ENCODE measurements at places on chromosomes 11 and 22. TPM values are rescaled to one million over a fixed set of nuclear protein-coding genes. Genes with fewer than 3 reads are reported as not detected.
A peak's percentile ranks its signal among the peaks of the same experiment; 100 is the strongest.

DNA sequence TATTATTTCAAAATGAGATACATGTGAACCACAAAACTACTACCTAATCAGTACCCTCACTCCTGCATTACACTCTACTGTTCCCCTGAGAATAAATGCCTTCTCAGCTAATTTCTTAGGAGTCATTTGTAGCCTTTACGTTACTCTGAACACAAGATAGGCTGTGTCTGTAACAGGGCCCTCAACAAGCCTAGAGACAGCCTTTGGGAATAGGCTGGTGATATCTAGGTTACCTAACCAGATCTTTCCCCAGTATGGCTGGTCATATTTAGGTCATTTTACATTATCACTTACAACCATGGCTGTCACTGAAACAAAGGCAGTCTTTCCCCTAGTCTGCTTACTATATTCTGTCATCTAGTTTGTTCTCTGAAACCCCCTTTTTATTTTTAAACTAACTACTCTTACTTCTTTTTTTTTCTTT, 14.2 kb downstream of the ATM start:
- no peak for DNase-seq

GRCh38 chr11:123622576-123622975, 31.8 kb downstream of the SCN3B start:
- DNase-seq: no peak

The CCDC73 gene
- total RNA-seq: not detected

The KCNK4 gene
- total RNA-seq: 1.6 TPM

The CHRM4 gene
- 6.1 TPM for total RNA-seq

GRCh38 chr11:130789056-130789640, 127.1 kb downstream of the SNX19 start:
- DNase-seq: no peak

The ADAMTS15 gene
- 2.4 TPM for total RNA-seq

The UBQLNL gene
- total RNA-seq: under 0.01 TPM

DNA sequence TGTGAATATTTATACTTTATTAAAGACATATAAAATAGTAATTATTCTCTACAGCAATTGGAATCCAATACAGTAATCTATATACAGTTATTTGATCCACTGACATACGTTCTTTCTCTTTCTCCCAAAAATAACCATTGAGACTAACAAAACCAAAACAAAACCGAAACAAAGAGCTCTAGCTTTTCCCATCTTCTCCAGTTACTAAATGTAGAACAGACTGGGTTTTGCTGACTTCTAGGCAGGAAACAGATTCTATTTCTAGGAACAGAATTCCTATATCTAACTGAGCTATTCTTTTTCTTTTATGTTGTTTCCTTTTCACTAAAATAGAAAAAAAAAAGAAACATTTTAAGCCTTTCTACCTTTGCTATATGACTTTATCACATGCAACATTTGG, 80.1 kb downstream of the PACS1 start:
- no peak for DNase-seq

GRCh38 chr11:40314327-40314726, 1145.1 kb downstream of the LRRC4C start:
- no peak for DNase-seq

DNA sequence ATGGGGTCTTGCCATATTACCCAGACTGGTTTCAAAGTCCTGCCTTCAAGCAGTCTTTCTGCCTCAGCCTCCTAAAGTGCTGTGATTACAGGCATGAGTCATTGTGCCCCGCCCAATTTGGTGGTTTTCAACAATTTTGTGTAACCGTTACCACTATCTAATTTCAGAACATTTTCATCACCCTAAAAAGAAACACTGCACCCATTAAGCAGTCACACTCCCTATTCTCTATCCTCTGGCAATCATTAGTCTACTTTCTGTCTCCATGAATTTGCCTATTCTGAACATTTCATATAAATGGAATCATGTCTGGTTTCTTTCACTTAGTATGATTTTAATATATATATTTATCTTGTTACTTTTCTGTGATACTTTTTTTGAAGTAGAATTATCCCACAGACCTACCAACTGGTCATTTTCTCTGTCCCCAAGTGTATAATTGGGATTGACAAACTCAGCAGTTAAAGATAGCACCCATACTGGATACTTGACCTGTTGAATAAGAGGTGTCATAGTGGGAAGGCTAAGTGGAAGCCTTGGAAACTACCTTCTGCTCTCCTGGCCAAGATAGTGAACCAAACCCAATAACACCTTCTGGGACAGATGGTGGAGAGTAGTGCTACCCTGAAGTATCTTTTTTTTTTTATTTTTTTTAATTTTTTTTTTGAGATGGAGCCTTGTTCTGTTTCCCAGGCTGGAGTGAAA, 64.8 kb downstream of the STIM1 start:
- DNase-seq: no peak

- no peak for DNase-seq
Observed at GRCh38 chr11:72001834-72002591, 3.3 kb downstream of the IL18BP start.

DNA sequence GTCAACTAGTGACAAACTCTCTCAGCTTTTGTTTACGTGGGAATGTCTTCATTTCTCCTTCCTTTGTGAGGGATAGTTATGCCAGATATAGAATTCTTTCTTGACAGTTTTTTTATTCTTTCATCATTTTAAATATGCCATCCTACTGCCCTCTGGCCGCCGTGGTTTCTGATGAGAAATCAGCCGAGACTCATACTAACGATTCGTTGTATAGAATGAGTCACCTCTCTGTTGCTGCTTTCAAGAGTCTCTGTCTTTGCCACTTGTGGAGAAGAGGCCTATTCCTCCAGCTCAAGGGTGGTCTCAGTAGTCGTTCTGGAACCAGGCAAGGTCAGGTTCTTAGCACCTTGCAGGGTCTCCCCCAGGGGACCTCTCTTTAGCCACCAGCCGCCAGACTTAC, 8.0 kb downstream of the MYO7A start:
- DNase-seq: no peak

GRCh38 chr22:46545086-46545792, 7.8 kb upstream of the CELSR1 start:
- DNase-seq: no peak

The FAM181B gene
- 13.0 TPM for total RNA-seq

- peak; percentile 54 for DNase-seq
Observed at GRCh38 chr11:3021125-3021524, 29.0 kb upstream of the NAP1L4 start.

DNA sequence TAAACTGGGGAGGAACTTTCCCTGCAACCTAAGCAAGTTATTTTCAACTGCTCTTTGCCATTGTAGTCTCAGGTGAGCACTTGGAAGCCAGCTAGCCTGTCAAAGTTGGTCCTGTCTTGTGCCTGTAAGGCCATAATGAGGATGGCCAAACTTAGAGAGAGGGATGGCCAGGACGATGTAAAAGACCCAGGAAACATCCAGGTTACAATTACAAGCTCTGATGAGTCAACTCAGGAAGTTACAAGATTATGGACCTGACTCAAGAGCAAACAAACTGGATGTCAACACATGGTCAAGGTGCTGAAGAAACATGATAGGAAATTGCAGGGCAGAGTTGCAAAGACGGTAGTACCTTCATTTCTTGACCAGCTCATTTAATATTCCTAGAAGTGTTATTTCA, 1.6 kb downstream of the GTPBP1 start:
- DNase-seq: no peak

DNA sequence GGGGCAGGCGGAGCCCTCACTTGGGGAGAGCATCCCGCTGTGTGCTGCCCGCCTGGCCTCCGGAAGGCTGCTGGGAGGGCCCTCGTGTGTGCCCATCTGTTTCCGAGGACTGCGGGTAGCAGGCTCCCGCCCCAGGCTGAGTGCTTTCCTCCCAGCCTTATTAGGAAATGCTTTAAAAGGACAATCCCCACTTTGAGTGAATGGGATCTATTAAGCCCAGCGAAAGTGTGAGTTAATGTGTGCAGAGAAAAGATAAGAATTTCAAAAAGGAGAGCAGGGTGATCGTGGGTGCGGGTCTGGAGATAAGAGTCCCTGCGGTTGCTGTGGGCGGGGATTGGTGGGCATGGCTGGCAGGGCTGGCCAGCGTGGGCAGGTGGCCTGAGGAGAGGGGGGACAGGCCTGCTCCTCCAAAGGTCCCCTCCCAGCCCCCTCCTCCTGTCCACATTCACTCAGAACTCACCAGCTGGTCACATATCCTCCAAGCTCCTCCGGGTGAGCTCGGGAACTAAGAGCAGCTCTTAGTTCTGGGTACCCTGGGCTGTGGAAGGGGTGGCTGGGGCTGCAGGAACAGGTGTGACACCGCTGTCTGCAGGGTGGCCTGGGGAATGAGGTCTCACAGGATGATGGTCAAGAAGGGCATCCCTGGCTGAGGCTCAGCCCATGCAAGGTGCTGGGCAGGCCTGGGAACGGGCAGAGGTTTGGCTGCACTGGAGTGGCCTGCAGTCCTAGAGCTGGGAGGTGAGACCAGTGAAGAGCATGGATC, 1260.3 kb downstream of the BRD1 start:
- DNase-seq: peak; percentile 60

DNA sequence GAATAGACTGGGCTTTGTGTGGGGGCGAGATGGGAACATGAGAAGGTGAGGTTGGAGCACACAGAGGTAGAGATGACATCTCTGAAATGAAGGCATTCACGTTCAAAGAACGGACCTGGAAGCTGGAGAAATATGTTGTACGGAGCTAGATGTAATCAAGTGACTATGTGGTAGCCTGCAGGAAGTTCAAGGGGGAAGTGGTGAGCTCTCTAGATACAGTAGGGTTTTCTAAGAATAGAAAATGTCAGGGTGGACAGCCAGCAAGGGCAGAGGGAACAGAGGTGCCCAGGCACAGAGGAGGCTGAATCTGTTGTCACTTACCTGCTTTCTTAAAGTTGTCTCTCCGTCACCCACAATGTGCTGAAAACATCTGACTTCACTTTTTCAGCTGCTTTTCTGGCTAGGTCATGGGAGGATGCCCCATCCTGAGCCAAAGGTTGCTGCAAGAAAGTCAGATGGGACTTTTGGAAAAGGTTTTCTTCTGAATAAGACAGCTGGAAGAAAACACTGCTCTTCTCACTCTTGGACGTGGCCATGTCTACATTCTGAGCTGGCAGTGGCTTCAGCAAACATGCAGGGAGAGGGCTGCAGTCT, 171.5 kb upstream of the B3GAT1 start:
- no peak for DNase-seq

The INPP5J gene
- 2.0 TPM for total RNA-seq

GRCh38 chr11:66624450-66624849, 8.0 kb downstream of the RBM14 start:
- no peak for DNase-seq

- DNase-seq: no peak
Observed at GRCh38 chr22:50114221-50115021, 24.6 kb downstream of the MOV10L1 start.

DNA sequence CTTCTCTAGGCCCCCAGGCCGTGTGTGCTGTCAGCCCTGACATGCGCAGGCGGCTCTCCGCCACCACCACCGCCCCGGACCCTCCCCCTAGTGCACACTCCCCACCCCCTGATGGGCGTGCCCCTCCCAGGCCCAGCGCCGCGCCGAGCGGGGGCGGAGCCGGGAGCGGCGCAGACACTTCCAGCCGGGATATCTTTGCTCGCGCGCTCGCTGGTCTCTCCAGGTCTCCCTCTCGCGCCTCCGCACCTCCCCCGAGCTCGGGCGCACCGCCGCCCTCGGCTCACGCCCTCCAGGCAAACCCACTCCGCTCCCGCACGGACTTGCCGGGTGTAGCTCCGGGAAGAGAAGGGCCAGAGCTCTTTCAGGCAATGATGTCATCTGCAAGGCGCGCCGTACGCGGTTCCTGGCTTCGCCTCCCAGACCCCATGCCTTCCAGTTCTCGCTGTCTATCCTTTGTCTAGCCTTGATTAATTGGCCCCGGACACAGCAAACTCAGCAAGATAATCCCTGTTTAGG, at the start of gene SCN3B:
SCN3B (minus strand) TSS at position 59 of the 516 bp plus-strand sequence. CDS start 823 bp downstream, outside the sequence.
- peak; percentile 63 for DNase-seq

DNA sequence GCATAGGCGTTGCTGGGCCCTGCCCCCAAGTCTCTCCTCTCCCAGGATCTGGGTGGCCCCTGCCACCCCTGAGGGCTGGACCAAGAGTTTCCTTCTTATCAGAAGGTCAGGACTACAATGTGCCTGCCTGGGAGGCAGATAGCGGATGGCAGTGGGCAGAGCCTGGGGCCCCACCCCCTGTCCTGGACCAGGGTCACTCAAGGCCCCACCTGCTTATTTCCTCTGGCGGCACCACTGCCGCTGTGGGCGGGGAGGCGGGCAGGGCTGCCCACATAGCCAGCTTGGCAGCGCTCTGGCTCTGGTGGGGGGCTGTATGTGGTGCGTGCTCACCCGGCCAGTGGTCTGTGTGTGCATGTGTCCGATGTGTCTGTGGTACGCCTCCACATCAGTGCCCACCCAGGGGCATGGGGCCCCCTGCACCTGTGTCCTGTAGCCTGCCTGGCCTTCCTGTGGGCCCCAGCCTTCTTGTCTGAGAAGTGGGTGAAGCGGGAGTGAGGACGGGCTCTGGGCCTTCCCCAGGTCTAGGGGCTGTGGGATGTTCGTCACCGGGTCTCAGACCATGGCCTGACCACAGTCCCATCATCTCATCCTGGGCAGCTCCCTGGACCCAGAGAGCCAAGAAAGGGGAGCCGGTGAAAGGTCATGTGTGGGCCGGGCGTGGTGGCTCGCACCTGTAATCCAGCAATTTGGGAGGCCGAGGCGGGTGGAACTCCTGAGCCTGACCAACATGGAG, 3.0 kb downstream of the GAS2L1 start:
- no peak for DNase-seq

- peak; percentile 88 for DNase-seq
Observed at GRCh38 chr11:6419009-6419631, at the start of gene APBB1. TSS of gene APBB1 (minus strand) at chr11:6419094. CDS start at chr11:6411347, 7,747 bp downstream.

DNA sequence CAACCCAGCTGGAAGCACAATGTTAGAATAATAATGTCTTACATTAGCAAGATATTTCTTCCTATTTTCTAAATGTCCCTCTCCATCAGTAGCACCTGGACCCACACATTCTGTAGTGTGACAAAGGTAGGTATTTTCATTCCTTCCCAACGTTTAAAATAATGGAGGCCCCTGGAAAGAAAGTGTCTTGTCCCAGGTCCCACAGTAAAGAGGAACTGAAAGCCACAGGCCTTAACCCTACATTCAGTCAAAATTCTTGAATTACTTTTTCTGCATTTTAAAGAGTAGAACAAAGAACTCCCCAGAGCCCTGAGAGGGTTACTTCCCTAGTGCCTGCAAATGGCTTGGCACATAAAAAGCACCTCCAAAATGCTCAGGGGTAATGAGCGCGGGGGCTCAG, 26.3 kb downstream of the OPCML start:
- DNase-seq: no peak

GRCh38 chr11:101617735-101618332, 34.0 kb upstream of the TRPC6 start:
- no peak for DNase-seq

- DNase-seq: no peak
Observed at GRCh38 chr22:34102633-34103032, 182.4 kb upstream of the LARGE1 start.

- no peak for DNase-seq
Observed at GRCh38 chr22:28658448-28658847, 21.2 kb downstream of the TTC28 start.

The ASPHD2 gene
- 14.3 TPM for total RNA-seq

- DNase-seq: no peak
Observed at GRCh38 chr11:128465946-128466705, 121.2 kb downstream of the ETS1 start.

The OR51I1 gene
- total RNA-seq: not detected

- DNase-seq: no peak
Observed at GRCh38 chr11:27357250-27357649, 5.8 kb downstream of the CCDC34 start.

Data from frontal cortex (tissue), 4 donors.